Memory B cell (primary cell): ENCODE measurements at places on chromosomes 11 and 22.

- DNase-seq, result no peak
These were observed 15.3 kb upstream of the RASL10A start for GRCh38 chr22:29330753-29331152.

- no peak for DNase-seq
These were observed 58.0 kb upstream of the UBASH3B start for GRCh38 chr11:122597511-122597910.

GRCh38 chr11:121636800-121637176 is 184.0 kb upstream of the SORL1-AS1 start:
- no peak for DNase-seq

- no peak for DNase-seq
These were observed 38.0 kb downstream of the MPPED1 start for GRCh38 chr22:43449831-43450225.

DNA sequence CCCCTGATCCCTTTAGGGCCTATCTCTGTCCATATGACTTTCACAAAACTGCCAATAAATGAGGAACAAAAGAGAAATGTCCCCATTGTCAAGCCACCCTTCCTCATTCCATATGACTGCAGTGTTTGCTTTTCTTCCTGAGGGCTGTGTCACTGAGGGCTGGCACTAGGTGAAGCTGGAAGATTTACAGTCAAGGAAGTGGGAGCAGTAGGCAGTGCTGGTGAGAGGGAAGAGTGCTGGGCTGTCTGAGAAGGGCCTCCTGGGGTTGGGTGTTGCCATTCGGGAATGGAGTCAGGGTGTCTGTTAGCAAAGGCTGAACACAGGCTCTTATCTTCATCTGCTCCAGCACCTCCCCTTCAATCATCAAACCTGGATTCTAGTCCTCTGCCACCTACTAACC is 30.9 kb downstream of the INSC start:
- no peak for DNase-seq

DNA sequence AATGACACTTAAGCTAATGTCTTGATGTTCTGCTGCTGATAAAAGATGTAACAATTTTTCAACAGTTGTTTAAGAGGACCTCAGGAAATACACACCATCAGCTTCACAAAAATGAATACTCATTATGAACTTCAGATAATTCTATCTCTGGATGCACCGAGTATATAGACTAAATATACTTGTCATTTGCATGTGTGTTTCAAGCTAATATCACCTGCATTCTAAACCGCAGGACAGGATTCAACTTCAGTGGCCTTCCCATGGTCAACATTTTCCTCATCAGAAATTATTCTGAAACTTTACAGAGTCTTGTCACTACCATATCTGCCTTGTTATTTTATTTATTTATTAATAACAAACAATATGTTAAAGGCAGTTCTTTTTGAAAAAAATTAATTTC is 717.0 kb upstream of the CCDC179 start:
- no peak for DNase-seq

DNA sequence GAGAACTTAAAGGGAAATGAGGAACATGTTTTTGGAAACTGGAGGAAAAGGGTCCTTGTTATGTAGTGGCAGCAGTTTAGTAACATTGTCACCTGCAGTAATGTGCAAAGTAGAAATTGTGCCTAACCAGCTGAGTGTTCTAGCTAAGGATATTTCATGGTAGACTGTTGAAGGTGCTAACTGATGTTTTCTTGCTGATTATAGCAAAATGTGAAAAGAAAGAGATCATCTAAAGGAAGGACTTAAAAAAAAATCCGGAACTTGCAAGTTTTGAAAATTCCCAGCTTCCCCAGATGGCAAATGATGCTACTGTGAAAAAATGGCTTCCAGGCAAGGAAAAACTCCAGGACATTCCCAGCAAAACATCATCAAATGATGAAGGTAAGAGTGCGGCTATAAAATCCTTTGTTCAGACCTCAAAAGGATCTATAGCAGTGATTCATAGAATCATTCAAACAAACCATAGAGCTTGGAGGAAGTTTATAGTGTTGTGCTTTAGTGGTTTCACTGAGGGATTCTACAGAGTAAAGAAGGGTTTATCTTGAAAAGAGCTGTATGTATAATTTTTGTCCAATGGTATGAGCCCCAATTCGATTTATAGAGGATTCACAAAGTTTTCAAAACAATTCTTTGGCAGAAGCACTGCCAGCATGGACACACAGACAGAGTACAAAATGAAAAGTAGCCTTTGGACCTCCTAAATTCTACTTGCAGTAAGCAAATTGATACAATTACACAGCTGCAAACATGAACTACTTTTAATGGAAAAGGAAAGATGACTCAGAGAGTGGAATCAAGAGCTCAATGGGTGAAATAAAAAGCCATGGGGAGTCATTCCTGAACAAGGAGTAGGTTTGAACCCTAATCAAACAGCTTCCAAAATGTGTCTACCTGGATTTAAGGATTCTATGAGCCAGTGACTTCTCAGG is 4.3 kb upstream of the TRIM44 start:
- DNase-seq, result no peak

DNA sequence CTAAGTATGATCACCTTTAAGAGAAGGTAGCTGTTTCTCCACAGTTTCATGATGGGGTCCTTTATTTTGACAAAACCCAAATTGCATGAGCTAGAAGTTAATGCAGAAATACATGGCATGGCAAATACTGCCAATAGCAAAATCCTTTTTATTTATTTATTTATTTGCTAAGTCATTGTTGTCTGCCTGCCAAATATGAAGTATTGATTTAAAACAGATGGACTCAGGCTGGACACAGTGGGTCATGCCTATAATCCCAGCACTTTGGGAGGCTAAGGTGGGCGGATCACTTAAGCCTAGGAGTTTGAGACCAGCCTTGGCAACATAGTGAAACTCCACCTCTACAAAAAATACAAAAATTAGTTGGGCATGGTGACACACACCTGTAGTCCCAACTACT is 52.4 kb downstream of the LARGE2 start:
- no peak for DNase-seq

GRCh38 chr11:20712912-20713311 is 43.5 kb downstream of the NELL1 start:
- no peak for DNase-seq

- DNase-seq, result no peak
These were observed 1.1 kb downstream of the TRIM22 start for GRCh38 chr11:5690736-5691135.

- DNase-seq, result no peak
These were observed 410.6 kb downstream of the METTL15 start for GRCh38 chr11:28518825-28519224.

GRCh38 chr11:2089536-2090165 is 49.5 kb downstream of the IGF2 start:
- no peak for DNase-seq

DNA sequence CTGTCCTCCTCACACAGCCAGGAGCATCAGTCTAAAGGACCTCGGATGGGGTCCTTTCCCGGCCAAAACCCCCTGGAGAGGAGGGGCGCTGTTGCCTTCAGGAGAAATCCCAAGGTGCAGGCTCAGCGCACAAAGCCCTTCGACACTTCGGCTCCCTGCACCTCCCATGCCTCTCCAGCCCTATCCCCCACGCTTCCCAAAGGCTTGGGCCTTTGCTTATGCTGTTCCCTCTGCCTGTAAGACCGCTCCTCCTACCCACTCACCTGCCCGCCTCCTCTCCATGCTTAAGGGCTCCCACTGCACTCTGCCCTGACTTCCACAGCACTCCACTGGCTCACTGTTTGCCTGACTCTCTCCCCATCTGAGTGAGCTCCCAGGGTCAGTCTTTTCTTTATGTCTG is 13.5 kb downstream of the SLC15A3 start:
- no peak for DNase-seq

DNA sequence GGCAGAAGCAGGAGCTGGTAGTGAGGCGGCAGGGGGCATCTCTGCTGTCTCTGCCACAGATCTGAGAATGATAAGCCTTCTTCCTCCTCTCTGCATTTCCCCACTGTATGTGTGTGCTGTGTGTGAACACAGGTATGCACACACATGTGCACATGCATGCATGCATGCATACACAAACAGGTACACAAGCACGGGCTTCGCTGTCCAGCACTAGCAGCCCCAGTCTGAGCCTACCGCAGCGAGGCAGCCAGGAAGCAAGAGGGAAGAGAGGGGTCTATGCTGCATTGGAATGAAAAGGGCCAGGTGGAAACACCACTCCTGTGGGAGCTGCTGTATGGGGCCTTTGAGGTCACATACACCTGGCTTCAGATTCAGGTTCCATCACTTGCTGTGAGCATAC is 62.4 kb downstream of the TMPRSS5 start:
- DNase-seq, result no peak

DNA sequence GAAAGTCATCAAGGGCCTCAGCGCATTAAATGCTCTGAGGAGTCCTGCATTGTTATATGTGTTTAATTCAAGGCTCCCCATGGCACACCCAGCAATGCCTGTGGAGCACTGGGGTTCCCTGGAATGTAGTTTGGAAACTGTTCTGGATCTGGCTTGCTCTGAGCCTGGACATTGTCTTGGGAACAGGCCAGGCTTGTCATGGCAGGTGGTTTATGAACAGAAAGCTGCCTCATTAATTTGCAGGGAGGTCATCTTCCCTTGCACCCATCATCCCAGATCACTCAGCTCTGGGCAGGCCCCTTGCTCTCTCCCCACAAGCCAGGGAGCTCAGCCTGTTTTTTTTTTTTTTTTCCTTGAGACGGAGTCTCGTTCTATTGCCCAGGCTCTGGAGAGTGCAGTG is 32.9 kb downstream of the RPS6KA4 start:
- no peak for DNase-seq

DNA sequence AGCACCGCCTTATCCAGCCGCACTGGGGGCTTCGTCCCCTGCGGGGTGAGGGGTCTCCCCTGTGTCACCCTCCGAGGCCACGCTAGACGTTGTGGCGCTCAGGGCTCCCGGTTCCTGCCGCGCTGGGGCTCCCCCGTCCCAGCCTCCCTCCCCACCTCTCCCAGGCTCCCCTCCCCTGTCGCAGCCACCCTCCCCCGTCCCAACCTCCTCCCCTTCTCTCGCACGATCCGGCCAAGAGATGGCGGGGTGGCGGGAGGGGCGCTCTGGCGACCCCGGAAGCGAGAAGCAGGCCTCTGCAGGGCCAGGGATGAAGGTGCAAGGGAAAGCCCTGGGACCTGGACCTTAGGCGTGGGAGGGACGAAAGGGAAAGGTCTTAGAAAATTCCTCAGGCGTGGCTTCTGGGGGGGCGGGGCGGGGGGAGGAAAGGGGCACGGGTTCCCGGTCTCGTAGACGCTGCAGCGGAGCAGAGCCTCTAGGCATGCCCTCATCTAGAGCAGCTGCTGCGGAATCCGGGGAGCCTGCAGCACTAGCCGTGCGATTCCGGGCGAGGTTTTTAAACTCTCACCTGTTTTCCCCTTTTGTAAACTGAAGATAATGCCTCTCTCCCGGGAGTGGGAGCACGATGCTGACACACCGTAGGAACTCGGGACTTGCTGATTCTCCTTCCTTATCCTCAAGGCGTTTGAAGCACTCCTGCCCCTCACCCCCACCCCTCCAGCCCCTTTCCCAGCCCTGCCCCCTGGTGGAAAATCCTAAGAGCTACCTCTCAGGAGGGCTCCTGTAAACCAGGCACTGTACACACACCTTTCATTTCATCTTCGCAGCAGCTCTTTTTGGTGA is 14.4 kb downstream of the KCNJ5 start:
- no peak for DNase-seq

GRCh38 chr22:32469799-32470212 is 4.8 kb upstream of the FBXO7 start:
- no peak for DNase-seq

GRCh38 chr11:13944911-13945425 is 17.6 kb upstream of the SPON1 start:
- DNase-seq, result no peak

GRCh38 chr22:35998748-35999147 is 29.9 kb downstream of the RBFOX2 start:
- DNase-seq, result no peak

GRCh38 chr11:118639899-118640298 is 32.5 kb downstream of the PHLDB1 start:
- no peak for DNase-seq

DNA sequence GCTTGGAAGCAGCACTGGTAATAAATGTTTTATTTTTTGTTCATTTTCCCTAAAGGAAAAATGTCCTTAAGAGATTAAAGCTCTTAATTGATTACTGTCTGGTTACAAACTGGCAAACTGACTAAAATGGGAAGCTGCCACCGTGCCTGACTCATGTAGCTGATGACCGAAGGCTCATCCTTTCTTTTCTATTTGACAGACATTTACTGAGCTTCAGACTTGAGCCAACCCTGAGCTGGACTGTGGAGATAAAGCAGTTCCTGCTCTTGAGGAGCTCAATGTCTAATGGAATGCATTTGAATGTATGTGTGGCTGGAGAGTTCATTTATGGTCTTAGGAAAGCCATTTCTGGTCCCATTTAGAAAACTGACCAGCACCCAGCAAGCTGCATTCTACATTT is 91.3 kb downstream of the RNF169 start:
- DNase-seq, result no peak

GRCh38 chr22:29157759-29158535 is 47.7 kb upstream of the EMID1 start:
- DNase-seq, result no peak

- DNase-seq, result no peak
These were observed 370.9 kb downstream of the TBC1D22A start for GRCh38 chr22:47133061-47133969.

- peak; percentile 52 for DNase-seq
These were observed at the start of gene ADM2 for GRCh38 chr22:50481440-50482106. Gene ADM2, plus strand, starts transcription at chr22:50481543. Its CDS starts 305 bp downstream, at chr22:50481848.

- no peak for DNase-seq
These were observed 44.5 kb downstream of the ME3 start for GRCh38 chr11:86627776-86628455.

GRCh38 chr22:35043252-35043933 is 22.6 kb upstream of the ISX start:
- no peak for DNase-seq

DNA sequence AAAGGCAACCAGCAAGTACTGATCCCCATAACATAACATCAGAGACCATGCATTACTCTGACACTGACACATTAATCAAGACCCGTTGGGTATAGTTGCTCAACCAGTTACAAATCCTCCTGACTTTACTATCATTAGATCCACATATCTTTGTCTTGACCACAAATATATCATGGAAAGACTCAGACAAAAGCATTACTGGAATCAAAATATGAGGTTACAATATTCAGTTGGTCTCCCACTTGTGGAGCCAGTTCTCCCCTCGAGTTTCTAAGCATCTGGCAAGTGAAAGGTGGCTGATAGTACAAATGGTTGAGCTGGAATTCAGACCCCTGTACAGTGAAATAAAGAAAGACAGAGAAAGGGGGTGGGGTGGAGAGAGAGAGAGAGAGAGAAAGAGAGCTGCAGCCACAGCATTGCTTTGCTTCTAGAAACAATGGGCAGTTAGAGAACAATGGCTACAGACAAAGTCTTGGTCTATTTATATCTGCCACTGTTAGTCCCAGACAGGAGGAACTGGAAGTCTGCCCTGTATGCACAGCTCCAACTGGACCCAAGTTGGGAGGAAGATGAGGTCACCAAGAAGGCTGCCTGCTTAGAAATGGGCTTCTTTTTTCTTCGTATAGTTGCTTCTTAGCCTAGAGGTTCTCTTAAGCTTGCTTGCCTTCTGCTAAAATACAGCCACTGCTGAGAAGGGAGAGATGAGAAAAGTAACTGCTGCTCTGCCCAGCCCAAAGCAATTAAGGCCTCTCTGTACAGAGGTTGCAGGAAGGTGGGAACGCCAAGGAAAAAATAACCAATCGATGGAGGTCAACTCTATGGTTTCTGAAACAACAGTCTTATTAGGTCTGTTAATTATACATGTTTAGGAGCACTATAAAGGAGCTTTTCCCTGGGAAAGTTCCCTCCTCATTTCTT is 85.5 kb downstream of the ETS1 start:
- DNase-seq, result no peak
